Non-pigmented ciliary epithelial cell (primary cell): ENCODE measurements at places on chromosomes 7 and 10.
A peak's percentile ranks its signal among the peaks of the same experiment; 100 is the strongest.

GRCh38 chr10:82856957-82857613 is 982.1 kb downstream of the NRG3 start:
- no peak for DNase-seq

- no peak for DNase-seq
Measured at GRCh38 chr10:76115471-76116155, 684.2 kb downstream of the LRMDA start.

DNA sequence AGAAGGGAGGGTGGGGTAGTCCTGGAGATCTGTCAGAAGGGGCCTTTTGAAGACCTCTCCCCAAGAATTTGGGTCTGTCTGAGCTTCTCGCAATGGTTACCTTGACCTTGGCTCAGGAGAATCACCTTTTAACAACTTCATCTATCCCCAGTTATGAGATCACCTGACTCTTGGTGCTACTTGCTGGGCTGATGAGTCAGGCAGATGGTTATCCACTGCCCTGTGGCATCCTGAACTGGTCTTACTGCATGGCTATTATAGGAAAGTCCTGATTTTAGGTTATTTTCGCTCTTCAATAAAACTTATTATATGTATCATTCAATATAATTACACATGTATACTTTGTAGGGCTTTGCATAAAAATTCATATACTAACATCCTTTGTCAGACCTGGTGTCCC is 274.7 kb downstream of the GFRA1 start:
- no peak for DNase-seq

DNA sequence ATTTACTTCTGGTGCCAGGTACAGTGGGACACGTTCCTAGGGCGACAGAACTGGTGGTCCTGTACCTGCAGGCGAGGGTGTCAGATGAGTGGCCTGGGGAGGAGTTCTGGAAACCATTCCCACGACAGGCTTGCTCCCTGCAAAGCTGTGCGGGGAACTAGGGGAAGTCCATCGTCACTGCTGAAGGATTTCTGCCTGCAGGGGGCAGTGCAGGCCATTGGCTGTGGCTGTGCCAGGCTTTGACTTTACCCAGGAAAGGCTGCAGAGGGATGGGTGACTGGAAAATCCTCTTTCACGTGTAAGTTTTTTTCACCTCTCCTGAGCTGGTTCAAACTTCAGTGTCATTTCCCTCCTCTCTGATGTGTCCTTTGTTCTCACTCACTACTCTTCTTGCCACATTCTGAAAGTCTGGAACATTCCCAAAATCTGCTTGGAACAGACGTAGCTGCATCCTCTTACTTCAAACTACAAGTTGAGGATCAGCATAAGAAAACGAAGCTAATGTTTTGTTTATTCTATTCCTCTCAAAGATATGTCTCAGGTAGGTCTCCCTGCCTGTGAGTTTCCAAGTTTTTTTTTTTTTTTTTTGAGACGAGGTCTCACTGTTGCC is 126.5 kb downstream of the SH2D4B start:
- no peak for DNase-seq

- no peak for DNase-seq
Measured at GRCh38 chr7:1027242-1028043, 16.9 kb upstream of the GPR146 start.

DNA sequence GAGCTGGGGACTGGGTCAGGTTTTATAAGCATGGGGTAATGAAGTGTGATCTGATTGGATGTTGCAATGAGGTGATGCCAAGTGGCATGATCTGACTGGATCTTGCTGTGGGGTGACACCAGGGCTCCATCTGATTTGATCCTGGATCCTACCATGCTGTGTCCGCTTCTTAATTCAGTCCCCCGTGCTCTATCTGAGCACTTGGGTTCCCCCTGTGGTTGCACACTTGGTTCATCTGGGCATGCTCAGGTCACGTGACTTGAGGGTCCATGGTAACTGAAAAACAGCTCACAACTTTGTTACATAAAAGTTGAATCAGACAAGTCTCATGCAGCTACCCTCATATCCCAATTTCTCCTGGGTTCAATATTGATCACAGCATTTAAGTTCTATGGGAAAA is 448.6 kb upstream of the NRP1 start:
- DNase-seq: no peak

- DNase-seq: no peak
Measured at GRCh38 chr10:127119936-127120335, 76.5 kb downstream of the INSYN2A start.

DNA sequence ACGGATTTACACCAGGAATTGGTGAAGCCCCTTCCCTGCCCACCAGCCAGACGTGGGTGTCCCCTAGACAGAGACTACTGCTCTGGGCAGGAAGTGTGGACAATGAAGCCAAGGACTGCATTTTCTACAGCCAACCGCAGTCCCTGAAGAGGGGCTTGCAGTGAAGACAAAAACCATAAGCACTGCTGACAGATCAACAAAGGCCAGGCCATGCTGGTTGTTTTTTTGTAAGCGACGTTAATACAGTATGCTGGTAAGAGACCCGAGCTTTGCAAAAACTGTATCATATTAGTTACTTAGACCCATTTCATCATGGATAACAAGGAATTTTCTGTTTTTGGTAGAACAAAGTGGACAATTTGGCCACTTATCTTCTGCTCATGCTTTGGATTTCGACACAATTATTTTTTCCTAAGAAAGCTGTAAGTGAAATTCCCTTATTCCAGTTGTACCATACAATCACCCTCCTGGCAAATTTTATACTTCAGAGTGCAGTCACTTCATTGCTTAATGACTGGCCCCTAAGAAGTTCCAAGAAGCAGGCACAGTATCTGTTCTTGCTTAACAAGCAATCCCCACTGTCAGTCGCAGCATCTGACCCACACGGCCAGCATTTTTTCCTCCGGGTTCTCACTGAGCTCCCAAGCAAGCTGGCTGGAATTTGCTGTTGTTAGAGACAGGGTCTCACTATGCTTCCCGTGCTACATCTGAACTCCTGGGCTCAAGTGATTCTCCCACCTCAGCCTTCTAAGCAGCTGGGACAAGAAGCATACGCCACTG is 163.5 kb downstream of the PARD3 start:
- no peak for DNase-seq

- no peak for DNase-seq
Measured at GRCh38 chr10:71459513-71459912, 62.8 kb downstream of the CDH23 start.

DNA sequence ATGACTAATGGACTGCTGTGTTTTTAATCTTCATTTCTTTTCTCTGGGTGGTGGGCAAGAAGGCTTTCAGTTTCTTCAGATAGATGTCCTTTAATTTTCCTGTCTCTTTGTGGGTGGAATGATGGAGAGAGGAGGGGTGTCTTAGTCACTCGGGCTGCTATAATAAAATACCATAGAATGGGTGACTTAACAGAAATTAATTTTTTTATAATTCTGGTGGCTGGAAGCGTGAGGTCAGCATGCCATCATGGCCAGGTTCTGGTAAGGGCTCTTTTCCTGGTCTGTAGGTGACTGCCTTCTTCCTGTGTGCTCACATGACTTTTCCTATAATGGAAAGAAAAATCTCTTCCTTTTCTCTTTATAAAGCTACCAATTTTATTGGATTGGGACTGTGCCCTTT is 6.3 kb downstream of the RSBN1L start:
- no peak for DNase-seq

- DNase-seq: no peak
Measured at GRCh38 chr10:63498665-63499064, 22.5 kb upstream of the REEP3 start.

DNA sequence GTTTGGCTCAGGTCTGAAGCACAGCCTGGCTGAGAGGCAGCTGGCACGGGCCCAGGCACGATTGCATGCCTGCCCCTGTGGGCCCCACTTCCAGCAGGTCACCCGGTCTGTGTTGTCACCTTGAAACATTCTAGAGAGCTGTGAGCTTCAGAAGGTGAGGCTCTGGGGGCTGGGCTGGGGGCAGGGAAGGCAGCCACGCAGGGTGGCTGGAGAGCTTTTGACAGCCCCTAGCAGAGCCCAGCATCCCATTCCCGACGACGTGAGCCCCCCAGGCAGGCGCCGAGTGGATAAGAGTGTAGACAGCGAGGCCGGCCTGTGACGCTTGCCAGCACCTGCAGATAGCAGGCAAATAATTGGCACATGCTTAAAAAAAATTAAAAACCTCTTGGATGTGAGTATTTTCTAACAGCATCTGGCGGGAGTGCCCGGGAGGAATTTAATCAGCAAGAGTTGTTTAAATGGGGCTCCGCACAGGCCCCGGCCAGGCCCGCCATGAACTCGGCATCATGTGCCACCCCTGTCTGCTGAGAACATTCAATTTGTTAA is 212.0 kb upstream of the TBX20 start:
- DNase-seq: no peak

- peak; percentile 35 for DNase-seq
Measured at GRCh38 chr7:42143711-42144600, 93.1 kb downstream of the GLI3 start.

GRCh38 chr7:87473986-87474385 is 1.5 kb downstream of the ABCB4 start:
- no peak for DNase-seq

GRCh38 chr10:13099144-13099665 is 758 bp upstream of the OPTN start:
- DNase-seq: no peak

- DNase-seq: no peak
Measured at GRCh38 chr10:75403144-75403938, 1.8 kb upstream of the ZNF503 start.

DNA sequence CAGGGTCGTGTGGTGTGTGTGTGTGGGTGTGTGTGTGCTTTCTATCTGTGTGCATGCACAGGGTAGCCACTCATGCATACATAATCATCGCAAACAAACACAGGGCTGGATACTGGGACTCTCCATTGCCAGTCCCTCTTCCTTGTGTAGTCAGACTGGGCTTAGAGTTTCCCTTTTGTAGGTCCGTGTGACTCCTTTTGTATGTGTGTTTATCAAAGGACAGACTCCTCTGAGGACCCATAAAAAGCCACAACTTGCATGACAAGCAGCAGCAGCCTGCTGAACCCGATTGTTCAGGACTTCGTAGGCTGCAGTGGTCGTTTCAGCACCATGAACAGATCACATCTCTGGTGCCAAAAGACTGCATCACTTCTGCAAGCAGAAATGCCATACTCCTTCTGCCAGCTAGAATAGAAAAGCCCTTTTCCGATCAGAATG is 895 bp downstream of the VSTM2A start:
- DNase-seq: peak; percentile 9

GRCh38 chr10:75864717-75865116 is 433.3 kb downstream of the LRMDA start:
- no peak for DNase-seq

- no peak for DNase-seq
Measured at GRCh38 chr7:17236171-17236570, 62.3 kb upstream of the AHR start.

DNA sequence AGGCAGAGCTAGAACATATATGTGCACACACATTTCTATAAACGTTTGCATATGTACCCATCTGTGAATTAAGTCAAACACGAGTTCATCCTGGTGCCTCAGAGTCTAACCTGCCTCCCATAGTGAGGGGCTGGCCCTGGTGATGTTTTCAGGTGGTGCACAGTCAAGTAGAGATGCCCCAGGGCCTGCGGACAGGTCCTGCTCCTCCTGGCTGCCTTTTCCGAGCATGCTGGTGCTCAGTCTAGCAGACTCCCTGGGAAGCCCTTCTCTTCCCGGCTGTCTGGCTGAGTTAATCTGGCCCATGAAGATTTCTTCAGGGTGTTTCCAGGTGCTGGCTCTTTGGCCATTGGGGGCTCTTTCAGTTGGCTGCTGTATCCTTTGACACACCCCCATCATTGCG is 14.3 kb downstream of the ADCY1 start:
- DNase-seq: no peak

DNA sequence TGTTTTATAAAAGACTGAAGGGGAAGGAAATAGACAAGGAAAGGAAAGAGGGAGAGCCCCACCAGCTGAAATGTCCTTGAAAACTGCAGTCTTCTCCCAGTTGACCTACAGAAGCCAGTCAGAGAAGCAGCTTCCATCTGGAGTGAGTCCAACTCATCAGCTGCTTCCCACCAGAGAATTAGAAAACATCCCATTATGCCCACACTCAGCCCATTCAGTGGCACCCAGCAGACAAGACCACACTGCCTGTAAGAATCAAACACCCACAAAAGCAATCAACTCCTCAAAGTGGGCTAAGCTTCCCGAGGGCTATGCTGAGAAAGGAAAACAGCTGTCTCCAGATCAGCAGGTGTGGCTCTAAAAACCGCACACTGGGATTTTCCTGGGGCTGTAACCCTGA is 29.6 kb upstream of the TMEM213 start:
- DNase-seq: no peak

GRCh38 chr10:68957284-68957615 is 1.3 kb downstream of the DDX21 start:
- DNase-seq: no peak

DNA sequence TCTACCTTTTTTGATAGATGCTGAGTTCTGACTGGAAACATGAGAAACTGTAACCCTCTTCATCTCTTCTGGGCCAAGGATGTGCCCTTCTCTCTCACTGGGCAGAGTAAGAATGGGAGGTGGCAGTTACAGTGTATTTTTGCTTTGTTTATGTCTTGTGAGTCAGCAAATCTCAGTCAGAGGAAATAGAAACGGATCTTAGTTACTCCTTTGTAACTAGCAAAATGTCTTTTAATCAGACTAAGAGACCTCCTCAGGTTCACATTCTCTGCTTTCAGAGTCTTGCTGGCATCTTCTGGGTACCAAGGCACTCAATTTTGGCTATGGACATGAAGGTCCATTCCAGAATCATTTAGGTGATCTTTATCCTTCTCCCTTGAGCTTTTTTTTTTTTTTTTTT is 70.9 kb downstream of the HHEX start:
- DNase-seq: peak; percentile 32

- no peak for DNase-seq
Measured at GRCh38 chr10:78935697-78936407, 132.9 kb upstream of the ZMIZ1 start.

- DNase-seq: no peak
Measured at GRCh38 chr7:69880840-69881239, 282.6 kb downstream of the AUTS2 start.

DNA sequence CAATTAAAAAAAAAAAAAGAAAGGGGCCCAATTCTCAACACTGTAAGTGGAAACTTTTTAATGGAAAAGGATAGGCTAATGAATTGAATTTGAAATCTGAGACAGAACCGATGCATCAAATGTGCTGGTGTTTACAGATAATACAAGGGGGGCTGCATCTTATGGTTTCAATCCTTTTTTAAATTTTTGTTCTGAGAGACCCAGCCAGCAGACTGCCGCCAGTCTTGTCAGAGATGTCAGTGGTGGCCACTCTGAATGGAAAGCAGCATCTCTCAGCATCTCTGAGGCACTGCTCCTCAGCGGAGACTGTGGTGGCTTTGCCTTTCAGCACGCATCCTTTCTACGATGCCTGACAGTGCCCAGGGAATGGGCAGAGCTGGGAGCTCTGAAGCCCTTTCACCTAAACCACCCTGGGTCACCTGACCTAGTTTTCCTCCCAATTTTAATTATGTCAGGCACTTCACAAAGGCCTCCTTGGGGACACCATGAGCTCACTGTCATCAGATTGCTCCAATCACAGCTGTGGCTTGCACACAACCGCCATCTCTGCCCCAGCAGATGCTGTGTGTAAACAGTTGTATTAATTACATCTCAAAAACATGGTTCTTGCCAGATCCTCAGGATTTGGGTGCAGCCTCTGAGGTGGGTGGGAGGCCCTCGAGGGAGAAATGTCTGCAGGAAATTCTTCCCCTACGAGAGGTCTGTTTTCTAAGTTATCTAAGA is 81.2 kb downstream of the EGFR start:
- no peak for DNase-seq
